ENCODE measurements at places on chromosomes 5 and 9.
A peak's percentile ranks its signal among the peaks of the same experiment; 100 is the strongest.

DNA sequence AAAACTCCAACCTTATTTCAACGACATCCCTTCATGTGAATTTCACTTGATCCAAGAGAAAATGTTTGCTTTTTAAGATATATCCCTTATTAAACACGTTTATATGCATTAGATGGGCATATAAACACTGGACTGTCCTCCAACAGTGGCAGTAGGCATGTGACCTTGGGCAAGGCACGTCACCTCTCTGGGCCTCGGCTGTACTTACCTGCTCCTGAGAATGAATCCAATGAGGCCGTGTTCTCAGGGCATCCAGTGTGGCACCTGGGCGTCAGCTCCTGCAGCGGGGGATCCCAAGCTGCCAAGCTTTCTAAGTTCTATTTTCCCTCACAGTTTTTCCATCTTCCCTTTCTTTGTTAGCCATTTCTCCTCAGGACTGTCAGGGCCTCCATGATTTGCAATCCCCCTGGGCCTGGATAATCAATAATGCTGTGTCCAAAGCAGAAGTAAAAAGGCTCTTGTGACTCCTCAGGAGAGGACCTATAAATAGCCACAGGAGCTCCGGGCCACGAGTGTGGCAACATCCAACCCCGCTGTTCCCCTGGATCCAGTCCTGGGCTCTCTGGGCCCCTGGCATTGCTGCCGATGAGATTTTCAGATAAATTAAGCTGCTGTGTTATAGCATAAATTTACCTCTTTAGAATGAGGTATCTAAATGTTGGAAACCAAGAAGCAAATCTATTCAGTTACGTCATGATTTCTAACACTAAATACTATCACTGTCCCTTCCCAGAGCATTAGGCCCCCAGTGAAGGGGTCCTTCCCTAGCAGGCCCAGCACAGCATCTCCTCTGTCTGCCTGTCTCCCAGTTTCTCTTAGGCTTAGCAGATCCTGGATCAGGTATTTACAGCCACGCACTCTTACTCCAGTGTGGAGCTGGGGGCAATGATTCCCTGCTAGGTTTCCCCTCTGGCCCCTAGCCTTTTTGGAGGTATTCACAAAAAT, 76.8 kb downstream of the PTPN3 start:
- DNase-seq: no peak

- DNase-seq: no peak
Observed at GRCh38 chr5:59831326-59832010, 62.1 kb downstream of the PDE4D start.

DNA sequence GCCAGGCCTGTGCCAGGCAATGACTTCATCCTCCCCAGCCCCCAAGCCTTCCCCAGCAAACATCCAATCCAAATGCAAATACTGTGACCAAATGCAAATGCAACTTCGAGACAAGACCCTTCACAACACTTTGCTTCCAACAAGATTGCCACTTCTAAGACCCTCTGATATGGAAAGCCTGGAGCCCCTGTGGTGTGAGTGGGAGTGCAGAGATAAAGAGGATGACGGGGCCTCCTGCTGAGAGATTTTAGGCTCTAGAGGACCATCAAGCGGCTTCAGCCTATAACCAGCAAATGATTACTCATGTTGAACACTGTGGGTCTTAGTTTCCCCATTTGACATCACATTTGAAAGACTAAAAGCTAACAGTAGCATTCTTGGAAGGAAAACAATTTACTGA, 46.6 kb upstream of the GABRP start:
- no peak for DNase-seq

DNA sequence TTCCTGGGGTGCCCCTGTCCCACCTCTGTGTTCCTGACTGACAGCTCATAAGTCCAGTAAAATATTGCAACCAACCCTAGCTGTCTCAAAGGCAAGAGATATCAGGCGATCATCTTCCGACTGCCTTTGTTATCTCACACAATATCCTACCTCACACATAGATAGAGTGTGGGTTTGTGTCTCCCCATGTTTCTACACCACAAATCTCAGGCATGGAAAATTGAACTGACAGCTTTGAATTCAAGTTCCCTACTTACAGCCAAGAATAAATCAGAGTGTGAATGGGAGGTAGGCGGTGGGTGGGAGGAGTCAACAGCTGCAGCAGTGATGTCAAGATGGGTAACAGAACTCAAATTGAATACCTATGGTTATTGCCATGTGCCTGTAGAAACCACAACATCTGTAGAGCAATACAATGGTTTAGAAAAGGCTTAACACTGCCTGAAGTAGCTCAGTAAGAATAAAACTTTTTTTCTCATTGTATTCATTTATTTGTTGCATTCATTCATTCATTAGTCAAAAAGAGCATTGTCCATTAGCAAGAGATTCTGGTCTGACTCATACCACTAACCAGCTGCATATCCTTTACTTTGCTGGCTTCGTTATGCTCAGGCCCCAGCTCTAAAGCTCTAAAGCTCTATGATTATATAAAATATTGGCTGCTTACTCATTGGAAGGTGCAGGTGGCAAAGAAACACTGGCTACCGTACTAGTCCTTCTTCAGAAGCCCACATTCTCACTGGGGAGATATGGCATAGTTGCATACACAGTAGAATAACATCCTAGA, 108.2 kb upstream of the DMAC1 start:
- no peak for DNase-seq

DNA sequence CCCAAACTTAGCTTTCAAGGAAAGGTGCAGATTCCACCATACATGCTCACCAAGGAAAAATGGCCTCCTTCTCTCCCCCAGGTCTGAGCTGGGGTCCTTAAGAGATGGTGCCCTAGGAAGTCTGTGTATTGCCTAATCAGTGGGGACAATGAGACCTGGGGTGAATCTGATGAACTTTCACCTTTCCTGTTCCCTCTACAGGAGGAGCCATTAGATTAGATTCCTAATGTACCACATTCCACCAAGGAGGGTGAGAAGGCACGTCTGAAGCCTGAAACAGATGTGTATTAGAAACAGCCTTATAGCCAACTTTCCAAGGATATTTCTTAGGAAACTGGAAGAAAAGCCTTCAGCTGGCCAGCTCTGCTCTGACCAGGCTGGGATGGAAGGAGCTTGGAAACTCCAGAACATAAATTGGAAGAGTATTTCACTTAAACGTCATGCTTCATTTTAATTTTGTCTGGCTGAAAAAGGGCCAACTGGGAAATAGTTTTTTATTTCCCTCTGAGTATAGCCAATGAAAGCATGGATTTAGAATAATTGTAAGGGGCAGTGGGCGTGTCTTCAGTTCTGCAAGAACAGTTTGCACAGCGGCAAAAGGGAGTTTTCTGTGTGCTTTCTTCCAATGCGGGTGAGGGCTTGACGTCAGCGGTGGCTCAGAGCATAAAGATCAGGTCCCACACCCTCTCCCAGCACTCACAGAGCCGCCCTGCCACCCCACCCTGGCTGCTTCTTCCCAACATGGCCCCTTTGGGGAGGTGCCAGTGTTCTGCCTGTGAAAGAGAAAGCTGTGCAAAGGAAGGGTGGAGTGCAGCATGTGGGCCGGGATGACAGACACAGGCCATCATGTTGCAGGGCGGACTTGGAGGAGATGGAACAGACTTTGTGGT, 210.9 kb downstream of the ESM1 start:
- DNase-seq: peak; percentile 39

DNA sequence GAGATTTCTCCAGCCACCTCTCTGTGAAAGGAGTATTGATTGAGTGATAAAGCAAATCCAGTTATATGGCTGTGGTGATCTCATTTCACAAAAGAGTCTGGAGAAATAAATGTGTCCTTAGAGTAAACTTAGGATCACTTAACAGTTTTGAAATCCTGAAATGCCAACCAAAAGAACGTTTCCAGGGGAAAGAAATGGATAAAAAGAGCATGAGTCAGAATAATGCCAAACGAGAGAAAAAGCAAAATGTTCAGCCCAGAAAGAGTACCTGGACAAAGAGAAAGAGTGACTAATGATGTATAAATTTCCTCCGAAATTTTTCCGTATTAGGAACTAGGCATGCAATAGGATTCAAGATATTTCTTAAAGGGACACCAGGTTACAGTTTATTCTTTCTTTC, 463.1 kb upstream of the CDH10 start:
- DNase-seq: no peak

- no peak for DNase-seq
Observed at GRCh38 chr9:4334410-4334813, 34.5 kb upstream of the GLIS3 start.

DNA sequence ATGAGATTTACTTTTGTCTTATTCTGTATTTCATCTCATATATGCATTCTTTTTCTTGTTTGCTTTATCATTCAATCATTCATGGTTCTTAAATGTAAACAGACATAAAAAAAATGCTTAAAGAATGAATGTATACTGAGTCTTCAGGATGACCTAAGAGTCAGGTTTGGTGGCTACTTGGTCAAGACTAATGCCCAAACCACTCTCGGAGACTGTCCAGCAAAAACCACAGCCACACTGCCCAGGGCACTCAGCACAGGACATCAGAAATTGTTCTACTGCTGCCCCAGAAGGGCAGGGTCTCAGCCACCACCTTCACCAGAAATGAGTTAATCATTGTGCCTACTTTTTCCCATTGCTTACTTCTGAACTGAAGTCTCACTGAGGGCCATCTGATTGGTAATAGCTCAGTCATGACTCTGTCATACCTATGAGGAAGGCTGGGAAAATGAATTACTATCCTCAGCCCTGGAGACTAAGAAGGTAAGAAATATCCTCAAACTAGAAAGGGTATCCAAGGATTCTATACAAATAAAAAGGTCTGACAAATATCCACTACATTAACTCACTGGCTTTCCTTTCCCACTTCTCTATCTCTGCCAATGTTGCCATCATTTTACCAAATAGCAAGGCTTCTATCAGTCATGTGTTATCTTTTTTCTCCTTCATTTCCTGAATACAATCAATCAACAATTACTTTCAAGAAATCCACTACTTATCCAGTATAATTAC, 236.1 kb downstream of the CETN3 start:
- DNase-seq: no peak

DNA sequence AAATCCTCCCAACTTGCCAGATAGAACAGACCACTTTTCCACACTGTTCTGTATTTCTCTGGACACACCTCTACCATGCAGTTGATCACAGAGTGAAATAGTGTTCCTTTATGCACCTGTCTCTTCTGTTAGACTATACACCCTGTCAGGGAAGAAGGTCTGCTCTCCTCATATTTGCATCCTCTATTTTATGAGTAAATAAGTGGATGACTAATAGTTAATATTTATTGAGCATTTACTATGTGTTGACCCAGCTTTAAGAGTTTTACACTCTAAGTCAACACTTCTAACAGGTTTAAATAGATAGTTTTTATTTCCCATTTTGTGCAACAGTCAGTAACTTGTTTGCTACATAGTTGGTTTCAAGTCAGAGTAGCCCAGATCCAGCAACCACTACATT, 452.8 kb upstream of the MPDZ start:
- DNase-seq: no peak

- DNase-seq: no peak
Observed at GRCh38 chr5:94467346-94467953, 151.0 kb downstream of the KIAA0825 start.

DNA sequence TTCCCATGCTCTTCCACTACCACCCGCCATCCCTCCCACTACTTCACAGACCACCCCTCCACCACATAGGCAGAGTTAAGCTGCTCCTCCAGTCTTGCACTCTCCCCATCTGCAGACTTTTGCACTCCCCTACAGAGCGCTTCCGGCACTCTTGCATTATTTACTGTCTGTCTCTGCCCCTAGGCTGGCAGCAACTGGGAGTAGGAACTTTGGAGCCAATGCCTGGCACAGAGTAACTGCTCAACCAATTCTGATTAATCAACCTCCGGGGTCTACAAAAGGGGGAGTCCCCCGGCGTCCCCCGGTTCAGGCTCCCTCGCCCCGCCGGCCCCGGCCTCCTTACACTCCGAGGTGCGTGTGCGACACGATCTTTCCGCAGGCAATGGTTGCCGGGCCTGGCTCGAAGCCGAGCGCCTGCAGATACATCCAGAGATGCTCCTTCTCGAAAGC, 498 bp downstream of the HAUS6 start:
- peak; percentile 24 for DNase-seq

GRCh38 chr9:127878001-127878651, 651 bp upstream of the AK1 start:
- DNase-seq: no peak

DNA sequence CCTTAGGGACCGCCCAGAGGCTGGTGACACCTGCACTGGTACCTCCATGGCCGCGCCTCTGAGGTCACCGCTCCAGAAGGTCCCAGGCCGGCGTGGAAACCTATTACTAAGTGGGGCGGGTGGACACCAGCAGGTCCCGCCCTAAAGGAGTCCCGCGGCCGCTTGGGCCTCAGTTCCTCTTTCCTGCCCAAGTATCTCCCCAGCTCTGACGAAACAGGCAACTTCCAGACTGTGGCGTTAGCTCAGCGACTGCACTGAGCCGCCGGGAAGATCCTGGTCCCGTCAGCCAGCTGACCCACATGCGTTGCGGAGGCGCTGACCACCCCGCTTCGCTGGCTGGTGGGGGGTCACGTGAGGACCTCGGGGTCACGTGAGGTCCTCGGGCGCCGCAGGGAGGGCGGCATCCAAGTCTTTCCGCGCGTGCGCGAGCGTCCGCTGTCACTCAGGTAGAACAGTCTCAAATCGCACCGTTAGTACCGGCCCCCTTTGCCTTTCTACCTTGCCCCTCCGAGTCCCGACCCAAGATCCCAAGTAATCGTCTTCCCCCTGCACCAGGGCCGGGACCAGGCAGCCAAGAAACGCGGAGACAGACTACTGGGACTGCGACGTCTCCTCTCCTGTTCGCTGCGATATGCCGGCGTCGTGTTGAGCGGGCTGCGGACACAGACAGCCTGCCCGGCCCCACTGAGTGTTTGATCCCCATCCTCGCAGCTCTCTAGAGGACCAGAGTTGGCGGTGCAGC, 53.7 kb upstream of the KDM4C start:
- DNase-seq: peak; percentile 69

DNA sequence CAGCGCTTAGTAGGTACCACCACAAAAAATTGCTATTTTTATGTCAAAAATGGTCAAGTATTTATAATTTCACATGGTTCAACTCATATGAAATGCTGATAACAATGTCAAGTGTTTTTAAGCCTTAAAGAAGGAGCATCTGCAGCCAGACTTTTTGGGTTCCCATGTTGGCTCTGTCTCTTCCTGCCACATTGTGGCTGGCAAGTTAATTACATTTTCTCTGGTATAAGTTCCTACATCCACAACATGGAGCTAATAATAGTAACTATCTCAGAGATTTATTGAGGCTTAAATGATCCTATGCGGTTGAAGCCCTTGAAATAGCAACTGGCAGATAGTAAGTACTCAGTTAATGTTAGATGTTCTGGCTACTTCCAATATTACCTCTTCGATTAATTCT, 5.4 kb downstream of the ATP10B start:
- DNase-seq: no peak

DNA sequence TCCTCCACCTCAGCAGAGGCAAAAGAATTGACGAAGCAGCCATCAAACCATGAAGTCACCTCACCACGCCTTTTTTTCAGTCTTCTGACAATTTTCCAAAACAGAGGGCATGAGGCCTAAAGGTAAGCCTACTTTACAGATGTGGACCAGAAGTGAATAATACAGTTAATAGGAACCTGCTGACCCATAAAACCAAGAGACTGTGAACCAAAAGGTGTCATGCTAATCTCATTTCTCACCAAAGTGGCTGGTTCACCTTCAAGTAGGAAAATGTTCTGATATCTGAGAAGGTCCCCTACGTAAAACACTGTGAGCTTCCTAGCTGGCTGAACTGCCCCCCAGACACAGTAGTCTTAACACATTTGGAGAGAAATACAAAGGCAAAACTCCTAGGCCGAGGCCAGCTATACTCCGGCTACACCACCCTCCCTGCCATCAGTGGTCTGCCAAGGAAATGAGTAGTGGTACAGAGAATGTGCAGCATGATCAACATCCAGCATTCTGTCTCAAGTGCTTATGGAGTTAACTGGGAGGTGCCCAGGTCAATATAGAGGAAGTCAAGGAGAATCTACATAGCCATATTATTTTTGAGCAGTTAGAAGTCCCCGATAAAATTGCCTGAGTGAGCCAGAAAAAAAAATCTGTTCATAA, 19.3 kb upstream of the F2RL2 start:
- DNase-seq: no peak

All from AG08396 (cell line).